ENCODE measurements at places on chromosomes 6 and 20.

GRCh38 chr20:35562541-35563110, 20.7 kb downstream of the ERGIC3 start:
- no peak for DNase-seq

- no peak for DNase-seq
Observed at GRCh38 chr20:51346686-51347485, 195.6 kb downstream of the NFATC2 start.

GRCh38 chr6:75183099-75183541, 22.7 kb downstream of the COL12A1 start:
- DNase-seq = no peak

- DNase-seq = no peak
Observed at GRCh38 chr6:1756472-1757129, 146.9 kb downstream of the FOXC1 start.

- DNase-seq = no peak
Observed at GRCh38 chr6:42153921-42154320, 11.5 kb upstream of the C6orf132 start.

GRCh38 chr6:144197919-144198318, 47.6 kb downstream of the STX11 start:
- DNase-seq = peak; percentile 19

Data from CD4-positive, alpha-beta T cell treated with Interleukin-17A for 1 hour (primary cell).